ENCODE measurements at places on chromosomes 1 and 21. TPM values are rescaled to one million over a fixed set of nuclear protein-coding genes. Genes with fewer than 3 reads are reported as not detected.
A peak's percentile ranks its signal among the peaks of the same experiment; 100 is the strongest.

HES3 gene
- not detected for total RNA-seq

DNA sequence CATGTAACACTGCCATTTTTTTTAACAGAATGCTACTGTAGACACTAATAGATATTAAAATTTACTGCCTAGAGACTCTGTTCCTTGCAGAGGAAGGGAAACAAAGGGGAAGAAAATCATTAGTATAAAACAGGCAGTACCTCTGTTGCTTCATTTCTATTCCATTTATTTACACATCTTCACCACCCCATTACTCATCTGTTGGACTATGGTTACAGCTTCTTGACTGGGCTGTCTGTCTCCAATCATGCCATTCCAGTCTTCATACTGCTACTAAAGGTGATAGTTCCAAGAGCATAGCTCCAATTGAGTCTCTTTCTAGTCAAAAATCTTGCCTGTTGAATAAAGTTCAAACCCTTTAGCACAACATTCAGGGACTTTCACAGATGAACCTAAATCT lies 22.2 kb upstream of the GPR25 start:
- no peaks in the 10 kb centered on the region for H3K27me3 ChIP-seq
- no peaks in the 10 kb centered on the region for H3K4me1 ChIP-seq
- peaks cover 50% of the 10 kb centered on the region for H3K36me3 ChIP-seq
- no peak overlapping the region for H3K4me3 ChIP-seq
- H3K27ac ChIP-seq, result no peak overlapping the region

GRCh38 chr1:114437812-114438211 lies 73.2 kb downstream of the TRIM33 start:
- H3K27ac ChIP-seq, result no peak overlapping the region
- no peaks in the 10 kb centered on the region for H3K27me3 ChIP-seq
- no peak overlapping the region for H3K4me3 ChIP-seq
- H3K4me1 ChIP-seq, result no peaks in the 10 kb centered on the region
- H3K36me3 ChIP-seq, result peaks cover 6% of the 10 kb centered on the region
- DNase-seq, result no peak

WDR77 gene
- total RNA-seq, result 29.9 TPM

DNA sequence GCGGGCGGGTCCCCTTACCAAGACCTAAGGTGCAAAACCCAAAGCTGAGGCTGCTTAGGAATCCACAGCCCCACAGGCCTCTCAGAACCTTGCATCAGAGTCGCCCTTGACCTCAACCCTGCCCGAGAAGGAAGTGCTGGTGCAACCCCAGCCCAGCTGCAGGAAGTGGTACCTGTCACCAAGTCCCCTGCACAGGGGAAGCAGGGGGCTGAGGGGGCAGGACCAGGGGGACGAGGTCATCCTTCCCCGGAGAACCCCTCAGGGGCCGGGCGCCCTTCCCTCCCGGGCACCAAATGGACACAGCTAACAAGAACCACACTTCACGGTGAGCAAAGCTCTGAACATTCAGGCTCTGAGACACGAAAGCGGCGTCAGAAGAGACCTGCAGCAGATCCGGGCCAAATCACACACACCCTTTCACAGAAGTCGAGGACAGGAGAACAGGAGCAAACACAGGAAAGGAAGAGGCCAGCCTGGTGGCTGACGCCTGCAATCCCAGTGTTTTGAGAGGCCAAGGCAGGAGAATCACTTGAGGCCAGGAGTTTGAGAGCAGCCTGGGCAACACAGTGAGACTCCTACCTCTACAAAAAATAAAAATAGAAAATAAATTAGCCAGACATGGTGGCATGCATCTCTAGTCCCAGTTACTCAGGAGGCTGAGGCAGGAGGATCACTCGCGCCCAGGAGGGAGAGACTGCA lies 6.4 kb downstream of the ITGB2 start:
- H3K27ac ChIP-seq, result no peak overlapping the region

- H3K27ac ChIP-seq, result no peak overlapping the region
- peaks cover 24% of the 10 kb centered on the region for H3K4me1 ChIP-seq
- no peaks in the 10 kb centered on the region for H3K27me3 ChIP-seq
- H3K4me3 ChIP-seq, result no peak overlapping the region
- no peak for DNase-seq
These were observed 2.1 kb upstream of the LPGAT1 start for GRCh38 chr1:211832661-211833060.

ATF6 gene
- total RNA-seq, result 19.9 TPM

ANKRD65 gene
- 2.4 TPM for total RNA-seq

DNA sequence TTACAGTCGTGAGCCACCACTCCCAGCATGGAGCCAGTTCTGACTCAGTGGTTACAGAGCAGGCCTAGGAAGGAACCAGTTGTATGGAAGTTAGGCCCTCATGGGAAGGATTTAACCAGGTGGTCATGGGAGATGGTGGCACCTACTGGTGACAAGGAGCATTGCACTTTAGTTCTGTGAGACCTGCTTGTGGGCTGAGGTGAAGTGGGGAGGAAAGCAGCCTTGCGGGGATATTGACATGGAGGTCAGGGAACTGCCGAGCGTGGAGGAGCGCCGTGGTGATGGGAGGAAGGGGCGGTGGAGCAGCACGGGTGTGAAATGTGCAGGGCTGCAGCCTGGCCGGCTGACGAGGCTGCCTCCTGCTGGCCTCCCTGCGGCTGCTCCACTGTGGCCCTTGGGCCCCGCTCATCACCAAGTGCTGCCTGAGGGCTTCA lies 100.4 kb downstream of the GALNT2 start:
- peaks cover 22% of the 10 kb centered on the region for H3K4me1 ChIP-seq
- no peak overlapping the region for H3K4me3 ChIP-seq
- H3K27me3 ChIP-seq, result no peaks in the 10 kb centered on the region
- peak; percentile 56 for DNase-seq

PCP4L1 gene
- 0.59 TPM for total RNA-seq

ARHGAP29 gene
- total RNA-seq, result 25.8 TPM

GRCh38 chr1:167333124-167333523 lies 112.4 kb downstream of the POU2F1 start:
- H3K27ac ChIP-seq, result no peak overlapping the region
- H3K36me3 ChIP-seq, result no peaks in the 10 kb centered on the region
- no peak for DNase-seq

GRCh38 chr1:34776911-34777310 lies 4.1 kb upstream of the GJB3 start:
- no peak overlapping the region for H3K27ac ChIP-seq
- peaks cover 10% of the 10 kb centered on the region for H3K27me3 ChIP-seq
- no peaks in the 10 kb centered on the region for H3K36me3 ChIP-seq
- no peak overlapping the region for H3K4me3 ChIP-seq
- H3K4me1 ChIP-seq, result peaks cover 11% of the 10 kb centered on the region
- DNase-seq, result no peak

STIL gene
- 0.52 TPM for total RNA-seq

CSRP1 gene
- 719 TPM for total RNA-seq

SYT2 gene
- total RNA-seq, result not detected

DNA sequence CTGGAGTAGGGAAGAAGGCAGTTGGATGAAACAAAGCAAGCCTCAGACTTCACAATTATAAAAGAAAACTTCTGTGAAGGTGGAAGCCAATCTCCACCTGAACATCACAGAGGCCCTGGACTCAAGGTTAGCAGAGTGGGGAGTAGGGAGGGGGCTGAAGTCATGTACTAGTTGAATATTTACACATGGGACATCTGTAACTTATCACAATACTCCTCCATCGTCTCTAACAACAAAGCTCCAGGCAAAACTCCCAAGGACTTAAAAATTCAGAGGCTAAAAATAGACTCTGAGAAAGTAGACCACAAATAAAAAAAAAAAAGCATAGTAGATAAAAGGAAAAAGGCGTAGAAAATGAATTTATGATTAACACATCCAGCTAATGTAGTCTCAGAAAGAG lies 326.3 kb upstream of the PKN2 start:
- H3K36me3 ChIP-seq, result no peaks in the 10 kb centered on the region
- no peaks in the 10 kb centered on the region for H3K27me3 ChIP-seq
- no peak overlapping the region for H3K27ac ChIP-seq

- H3K36me3 ChIP-seq, result no peaks in the 10 kb centered on the region
- DNase-seq, result no peak
- peaks cover 7% of the 10 kb centered on the region for H3K27me3 ChIP-seq
- no peak overlapping the region for H3K4me3 ChIP-seq
- H3K4me1 ChIP-seq, result no peaks in the 10 kb centered on the region
These were observed 2.0 kb downstream of the FOXE3 start for GRCh38 chr1:47418122-47418521.

DNA sequence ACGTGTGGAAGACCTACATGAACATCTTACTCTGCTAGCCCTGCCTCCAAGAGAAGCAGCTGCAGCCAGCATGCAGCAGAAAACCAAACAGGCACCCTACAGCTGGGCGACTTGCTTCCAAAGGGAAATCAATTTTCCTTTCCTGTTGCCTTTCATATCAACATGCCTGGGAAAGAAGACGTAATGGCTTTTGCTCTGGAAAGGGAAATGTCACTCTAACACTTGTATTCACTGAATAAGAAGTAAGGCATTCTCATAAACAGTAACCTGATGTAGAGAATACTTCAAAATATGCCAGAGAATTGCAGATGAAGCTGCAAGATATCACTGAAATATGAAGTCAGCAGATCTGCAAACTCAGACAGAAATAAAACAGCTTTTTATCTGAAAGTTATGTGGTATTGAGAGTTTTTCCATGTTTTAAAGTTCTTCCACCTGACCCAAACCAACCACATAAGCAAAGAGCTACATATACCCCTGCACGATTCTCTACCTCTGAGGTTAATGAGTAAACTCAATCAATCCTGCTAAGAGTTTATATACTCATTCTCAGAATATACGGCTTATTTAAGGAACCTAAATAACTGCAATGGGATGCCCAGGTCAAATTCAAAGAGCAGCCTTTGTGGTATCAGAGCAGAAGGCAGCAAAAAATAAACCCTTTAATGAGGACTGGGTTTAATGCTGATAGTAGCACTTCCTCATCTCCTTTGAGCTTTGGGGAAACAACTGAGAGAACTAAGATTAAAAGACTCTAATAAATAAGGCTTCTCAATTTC lies 150.9 kb downstream of the RERE start:
- no peaks in the 10 kb centered on the region for H3K36me3 ChIP-seq
- DNase-seq, result no peak
- H3K4me3 ChIP-seq, result no peak overlapping the region
- no peaks in the 10 kb centered on the region for H3K27me3 ChIP-seq

- no peaks in the 10 kb centered on the region for H3K4me1 ChIP-seq
- no peak overlapping the region for H3K27ac ChIP-seq
- no peaks in the 10 kb centered on the region for H3K27me3 ChIP-seq
- H3K4me3 ChIP-seq, result no peak overlapping the region
- no peak for DNase-seq
- no peaks in the 10 kb centered on the region for H3K36me3 ChIP-seq
These were observed 491.6 kb upstream of the C1orf87 start for GRCh38 chr1:60564916-60565750.

- no peaks in the 10 kb centered on the region for H3K27me3 ChIP-seq
- H3K36me3 ChIP-seq, result no peaks in the 10 kb centered on the region
- no peak overlapping the region for H3K4me3 ChIP-seq
- H3K27ac ChIP-seq, result no peak overlapping the region
These were observed 687.7 kb upstream of the ADGRL4 start for GRCh38 chr1:79694241-79694640.

KCNA3 gene
- total RNA-seq, result 1.5 TPM

- H3K4me1 ChIP-seq, result no peaks in the 10 kb centered on the region
- DNase-seq, result no peak
- H3K36me3 ChIP-seq, result no peaks in the 10 kb centered on the region
These were observed 38.6 kb downstream of the KCNN3 start for GRCh38 chr1:154831462-154831861.

DNA sequence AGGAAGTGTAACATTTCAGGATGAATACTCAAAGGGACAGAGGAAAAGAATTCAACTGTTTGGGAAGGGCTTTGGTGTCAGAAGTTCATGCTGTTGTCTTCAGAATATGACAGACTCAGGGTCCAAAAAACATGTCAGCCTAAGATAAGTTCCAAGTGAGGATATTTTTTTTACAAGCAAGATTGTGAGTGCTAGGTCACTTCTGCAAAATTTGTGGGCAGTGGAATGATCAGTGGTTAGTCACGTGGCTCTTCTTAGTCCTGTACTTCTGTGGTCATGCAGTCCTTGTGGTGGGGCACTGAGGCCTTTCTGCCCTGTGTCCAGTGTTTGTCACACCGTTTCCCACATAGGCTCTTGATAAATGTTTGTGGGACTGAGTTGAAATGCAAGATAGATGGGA lies 5.2 kb downstream of the RGL1 start:
- no peaks in the 10 kb centered on the region for H3K4me1 ChIP-seq
- DNase-seq, result no peak
- no peak overlapping the region for H3K4me3 ChIP-seq
- no peaks in the 10 kb centered on the region for H3K27me3 ChIP-seq
- no peak overlapping the region for H3K27ac ChIP-seq
- no peaks in the 10 kb centered on the region for H3K36me3 ChIP-seq

GRCh38 chr21:36700295-36700970 lies 1.5 kb downstream of the SIM2 start:
- peak overlapping the region; percentile 50 for H3K4me3 ChIP-seq
- H3K27ac ChIP-seq, result no peak overlapping the region
- no peaks in the 10 kb centered on the region for H3K36me3 ChIP-seq
- no peak for DNase-seq

- H3K4me3 ChIP-seq, result no peak overlapping the region
- H3K27me3 ChIP-seq, result no peaks in the 10 kb centered on the region
- no peak overlapping the region for H3K27ac ChIP-seq
These were observed 299.8 kb downstream of the MATN1 start for GRCh38 chr1:30423570-30423969.

GRCh38 chr1:76079475-76080227 lies 5.1 kb downstream of the ST6GALNAC3 start:
- no peaks in the 10 kb centered on the region for H3K27me3 ChIP-seq
- H3K4me1 ChIP-seq, result no peaks in the 10 kb centered on the region
- H3K36me3 ChIP-seq, result no peaks in the 10 kb centered on the region
- DNase-seq, result no peak
- no peak overlapping the region for H3K27ac ChIP-seq
- no peak overlapping the region for H3K4me3 ChIP-seq

GRCh38 chr1:205273551-205273982 lies 45.8 kb downstream of the TMCC2 start:
- H3K4me3 ChIP-seq, result no peak overlapping the region
- H3K36me3 ChIP-seq, result peaks cover 11% of the 10 kb centered on the region
- no peaks in the 10 kb centered on the region for H3K27me3 ChIP-seq
- peak; percentile 85 for DNase-seq
- H3K27ac ChIP-seq, result peak overlapping the region; percentile 17
- H3K4me1 ChIP-seq, result peaks cover 22% of the 10 kb centered on the region

PLA2G2F gene
- total RNA-seq, result not detected

DNA sequence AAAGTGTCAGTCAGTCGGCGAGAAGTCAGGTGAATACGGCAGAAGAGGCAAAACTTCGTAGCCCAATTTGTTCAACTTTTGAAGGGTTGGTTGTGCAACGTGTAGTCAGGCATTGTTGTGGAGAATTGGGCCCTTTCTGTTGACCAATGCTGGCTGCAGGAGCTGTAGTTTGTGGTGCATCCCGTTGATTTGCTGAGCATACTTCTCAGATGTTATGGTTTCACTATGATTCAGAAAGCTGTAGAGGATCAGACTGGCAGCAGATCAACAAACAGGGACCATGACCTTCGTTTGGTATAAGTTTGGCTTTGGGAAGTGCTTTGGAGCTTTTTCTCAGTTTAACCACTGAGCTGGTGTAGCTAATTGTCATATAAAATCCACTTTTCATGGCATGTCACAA lies 190.2 kb upstream of the ADAMTS5 start:
- H3K27me3 ChIP-seq, result no peaks in the 10 kb centered on the region
- H3K27ac ChIP-seq, result no peak overlapping the region
- H3K36me3 ChIP-seq, result no peaks in the 10 kb centered on the region
- H3K4me3 ChIP-seq, result no peak overlapping the region
- H3K4me1 ChIP-seq, result no peaks in the 10 kb centered on the region

Data from right atrium auricular region (tissue), 2 donors.